ENCODE measurements at places on chromosomes 11 and 22.

DNA sequence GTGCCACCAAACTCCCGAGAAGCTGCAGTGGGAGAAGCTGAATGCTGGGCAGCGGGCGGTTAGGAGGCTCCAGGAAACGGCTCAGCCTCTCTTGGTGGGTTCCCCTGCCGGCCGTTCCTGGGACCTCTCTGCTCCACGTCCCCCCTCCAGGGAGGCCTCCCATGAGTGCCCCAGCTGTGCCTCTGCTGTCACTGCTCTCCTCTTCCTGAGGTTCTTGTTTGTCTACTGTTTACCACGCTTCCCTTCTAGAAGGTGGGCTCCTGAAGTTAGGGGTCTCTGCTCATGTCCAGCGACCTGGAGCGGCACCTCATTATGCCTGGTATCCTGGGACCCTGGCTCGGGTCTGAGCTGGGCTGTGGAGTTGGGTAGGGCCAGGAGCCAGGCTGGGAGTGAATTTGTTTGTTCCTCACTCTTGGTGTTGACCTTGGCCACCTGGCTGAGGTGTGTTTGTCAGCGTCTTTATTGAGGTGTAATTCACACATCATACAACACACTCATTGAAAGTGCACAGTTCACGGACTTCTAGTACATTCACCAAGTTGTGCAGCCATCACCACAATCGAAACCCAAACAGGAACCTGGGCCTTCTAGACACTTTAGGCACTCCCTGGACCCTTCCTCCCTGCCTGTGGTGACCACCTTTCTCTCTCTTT lies 37.8 kb upstream of the GRAMD4 start:
- no peak for DNase-seq

DNA sequence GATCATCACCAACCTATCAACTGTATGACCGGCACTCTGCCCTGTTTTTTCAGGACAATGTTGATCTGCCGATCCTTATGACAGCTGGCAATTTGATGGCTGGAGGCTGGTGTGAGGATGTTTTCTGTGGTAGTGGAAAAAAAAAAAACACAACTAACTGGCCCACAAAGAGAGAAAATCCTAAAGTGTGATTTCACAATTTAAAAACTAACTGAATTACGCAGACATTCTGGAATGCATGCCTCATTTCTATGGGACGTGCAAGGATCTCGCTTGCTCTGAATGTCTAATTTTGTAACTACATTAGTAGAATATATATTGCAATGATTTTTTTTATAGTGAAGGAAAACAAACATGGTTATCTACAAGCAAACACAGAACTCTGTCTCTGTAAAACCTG lies 590.5 kb downstream of the ETS1 start:
- DNase-seq = no peak

DNA sequence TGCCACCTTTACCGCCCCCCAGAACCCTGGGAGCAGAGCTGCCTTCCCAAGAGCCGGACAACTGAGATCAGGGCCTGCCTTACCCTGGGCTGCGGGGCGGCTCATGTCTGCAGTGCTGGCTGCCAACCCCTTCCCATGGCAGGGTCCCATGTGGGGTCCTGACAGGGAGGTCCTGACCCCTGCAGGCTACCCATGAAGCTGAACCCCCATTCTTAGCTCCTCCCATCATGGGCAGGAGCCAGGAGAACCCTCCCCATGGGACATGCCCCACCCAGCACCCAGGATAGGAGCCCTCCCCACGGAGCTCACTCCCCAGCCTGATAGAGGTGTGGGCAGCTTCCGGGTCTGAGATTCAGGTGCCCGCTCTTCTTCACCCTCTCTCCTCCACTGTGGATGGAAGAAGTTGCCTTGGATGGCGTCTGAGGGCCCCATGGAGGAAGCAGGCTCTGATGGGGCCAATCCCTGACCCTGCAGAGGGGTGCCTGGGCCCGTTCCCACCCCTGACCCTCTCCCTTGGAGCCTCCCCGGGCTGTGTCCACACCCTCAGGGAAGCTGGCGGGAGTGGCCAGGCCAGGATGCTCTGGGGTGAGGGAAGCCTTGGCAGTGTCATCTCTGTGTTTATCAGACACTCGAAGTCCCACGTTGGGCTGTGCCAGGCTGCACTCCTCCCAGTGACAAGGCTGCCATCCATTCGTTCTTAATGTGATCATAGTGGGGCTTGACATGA lies 1508.2 kb downstream of the BRD1 start:
- no peak for DNase-seq

- DNase-seq = peak; percentile 75
These were observed 10.0 kb upstream of the MFRP start for GRCh38 chr11:119356349-119357031.

- no peak for DNase-seq
These were observed 143.9 kb downstream of the INSC start for GRCh38 chr11:15258433-15259165.

GRCh38 chr11:59879567-59879966 lies 985 bp downstream of the OOSP3 start:
- DNase-seq = no peak

DNA sequence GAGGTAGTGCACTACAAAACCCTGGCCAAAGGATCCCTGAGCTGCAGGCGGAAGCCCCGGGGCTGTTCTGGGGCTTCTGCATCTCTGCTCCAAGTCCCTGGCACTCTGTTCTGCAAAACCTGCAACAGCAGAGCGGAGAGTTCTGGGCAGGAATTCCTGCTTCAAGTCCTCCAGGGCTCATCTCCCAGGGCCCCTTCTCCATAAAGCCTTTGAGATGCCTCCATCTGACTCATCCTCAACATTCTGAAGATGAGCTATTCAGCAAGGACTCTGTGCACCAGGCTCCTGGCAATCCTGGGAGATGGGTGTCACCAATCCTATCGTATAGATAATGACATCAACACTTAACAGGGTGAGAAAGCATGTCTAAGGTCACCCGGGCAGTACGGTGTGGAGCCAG lies 19.3 kb downstream of the SYN3 start:
- DNase-seq = no peak

DNA sequence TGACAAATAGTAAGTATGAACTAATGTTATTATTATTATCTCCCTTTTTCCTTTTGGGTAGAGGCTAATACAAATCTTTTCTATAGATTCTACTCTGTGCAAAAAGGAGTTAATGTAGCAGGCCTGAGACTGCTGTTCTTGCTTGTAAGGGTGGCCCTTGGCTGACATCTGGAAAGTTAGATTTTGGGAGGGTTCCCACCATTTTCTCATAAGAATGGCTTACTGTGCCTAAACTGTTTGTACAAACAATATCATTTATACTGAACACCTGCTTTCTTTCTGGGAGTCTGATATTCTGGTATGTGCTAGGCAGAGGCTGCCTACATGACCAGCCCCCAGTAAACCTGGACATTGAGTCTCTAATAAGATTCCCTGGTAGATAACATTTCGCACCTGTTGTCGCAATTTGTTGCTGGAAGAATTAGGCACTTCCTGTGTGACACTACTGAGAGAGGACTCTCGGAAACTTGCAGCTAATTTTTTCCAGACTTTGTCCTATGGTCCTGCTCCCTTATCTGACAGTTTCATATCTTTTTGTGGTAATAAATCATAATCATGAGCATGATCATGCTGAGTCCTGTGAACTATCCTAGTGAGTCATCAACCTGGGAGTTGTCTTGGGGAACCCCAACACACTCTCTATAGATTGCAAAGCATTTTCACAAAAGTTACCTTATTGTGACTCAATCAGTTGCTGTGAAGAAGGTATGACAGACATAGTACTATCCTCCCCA lies 257.7 kb upstream of the CCDC90B start:
- no peak for DNase-seq

- no peak for DNase-seq
These were observed 3.3 kb downstream of the SERPINH1 start for GRCh38 chr11:75565221-75565814.

DNA sequence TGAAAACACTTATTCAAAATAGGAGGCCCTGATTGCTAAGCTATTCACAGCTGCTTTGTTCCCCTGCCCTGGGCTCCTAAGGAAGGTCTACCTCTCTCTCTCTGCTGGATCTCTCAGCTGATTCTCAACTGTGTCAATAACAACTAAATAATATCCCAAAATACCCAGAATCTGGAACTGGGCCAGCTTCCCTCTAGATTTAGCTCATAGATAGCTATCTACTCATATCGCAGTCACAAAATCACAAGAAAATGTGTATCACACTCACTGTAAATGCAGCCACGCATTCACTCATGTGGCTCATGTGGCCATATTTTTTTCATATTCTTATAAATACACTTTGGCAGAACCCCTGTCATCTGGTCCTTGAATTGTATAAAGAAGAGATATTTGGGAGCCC lies 555.1 kb downstream of the OPCML start:
- no peak for DNase-seq

DNA sequence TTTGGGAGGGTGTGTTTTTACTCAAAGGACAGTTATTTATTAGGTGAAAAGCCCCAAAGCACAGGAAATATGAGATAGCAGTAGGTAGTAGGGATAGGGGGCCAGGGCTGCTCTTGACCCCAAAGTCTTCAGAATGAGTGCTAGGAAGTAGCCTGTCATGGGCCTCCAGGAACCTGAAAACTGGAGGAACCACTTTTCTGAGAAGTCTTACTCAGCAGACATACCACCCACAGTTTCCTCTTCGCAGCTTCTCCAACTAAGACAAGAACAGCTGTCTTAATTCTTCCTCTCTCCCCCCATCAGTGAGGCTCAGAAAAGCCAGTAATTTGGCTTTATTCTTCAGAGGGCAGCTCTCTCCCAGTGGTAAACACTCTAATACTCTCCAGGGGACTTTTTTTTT lies 84.0 kb upstream of the CTSC start:
- peak; percentile 80 for DNase-seq

DNA sequence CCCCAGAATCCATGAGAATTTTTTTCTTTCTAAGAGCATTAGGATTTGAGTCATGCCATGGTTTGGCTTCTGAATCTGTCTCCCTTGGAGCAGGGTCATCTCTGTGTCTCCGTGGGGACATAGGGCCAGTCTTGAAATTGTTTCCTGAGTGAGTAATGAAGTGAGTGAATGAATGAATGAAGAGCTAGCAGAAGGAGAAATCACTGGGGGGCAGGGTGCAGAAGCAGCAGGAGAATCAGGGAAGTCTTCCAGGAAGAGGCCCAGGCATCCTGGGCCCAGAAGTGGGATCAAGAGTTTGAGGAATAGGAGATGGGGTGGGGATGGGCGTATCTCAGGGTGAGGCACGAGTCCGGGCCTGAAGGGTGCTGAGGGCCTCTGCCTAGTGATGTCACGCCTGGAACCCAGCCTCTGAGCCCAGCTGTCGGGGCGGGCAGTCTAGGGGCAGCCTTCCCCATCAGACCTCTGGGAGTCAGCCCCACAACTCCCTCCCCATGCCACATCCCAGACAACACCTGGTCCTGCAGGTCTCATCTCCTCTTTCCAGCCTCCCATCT lies 12.5 kb upstream of the MGAT3 start:
- DNase-seq = no peak

GRCh38 chr22:39655831-39656230 lies 85.3 kb downstream of the CACNA1I start:
- no peak for DNase-seq

- no peak for DNase-seq
These were observed 12.6 kb upstream of the GLYATL1 start for GRCh38 chr11:58926695-58927094.

DNA sequence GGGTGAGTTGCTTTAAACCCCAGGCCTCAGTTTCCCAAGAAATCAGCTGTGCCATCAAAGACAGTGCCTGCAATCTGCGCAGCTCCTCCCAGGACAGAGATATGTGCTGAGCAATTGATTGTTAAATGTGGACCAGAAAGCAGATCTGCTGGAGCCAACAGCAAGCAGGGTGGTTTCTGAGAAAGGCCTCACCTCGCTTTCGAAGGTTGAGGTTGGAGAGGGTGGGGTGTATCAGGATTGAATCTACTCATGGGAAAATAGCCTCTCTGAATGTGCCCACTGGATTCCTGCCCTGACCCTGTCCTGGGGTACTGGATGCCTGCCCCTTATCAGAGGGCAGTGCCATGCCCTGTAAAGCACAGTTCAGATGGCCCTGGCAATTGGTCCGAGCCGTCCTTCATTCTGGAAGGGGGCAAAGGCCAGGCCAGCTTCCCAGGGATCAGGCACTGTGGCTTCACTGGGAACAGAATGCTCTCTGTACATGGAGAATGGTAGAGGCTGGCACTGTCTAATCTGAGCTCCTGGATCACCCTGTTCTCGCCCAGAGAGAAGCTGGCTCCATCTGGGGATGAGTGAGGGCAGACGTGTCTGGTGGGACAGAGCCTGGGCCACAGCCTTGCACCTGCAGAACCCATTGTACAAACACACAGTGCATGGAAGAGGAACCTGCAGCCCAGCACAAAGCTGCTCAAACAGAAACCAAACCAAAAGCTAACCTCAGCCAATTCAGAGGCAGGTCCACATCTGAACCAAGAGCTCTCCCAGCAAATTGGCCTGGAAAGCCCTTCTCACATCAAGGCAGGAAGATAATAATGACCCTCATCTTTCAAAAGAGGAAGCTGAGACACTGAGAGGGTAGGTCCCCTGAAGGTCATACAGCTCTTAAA lies 15.2 kb downstream of the DHCR7 start:
- DNase-seq = no peak

DNA sequence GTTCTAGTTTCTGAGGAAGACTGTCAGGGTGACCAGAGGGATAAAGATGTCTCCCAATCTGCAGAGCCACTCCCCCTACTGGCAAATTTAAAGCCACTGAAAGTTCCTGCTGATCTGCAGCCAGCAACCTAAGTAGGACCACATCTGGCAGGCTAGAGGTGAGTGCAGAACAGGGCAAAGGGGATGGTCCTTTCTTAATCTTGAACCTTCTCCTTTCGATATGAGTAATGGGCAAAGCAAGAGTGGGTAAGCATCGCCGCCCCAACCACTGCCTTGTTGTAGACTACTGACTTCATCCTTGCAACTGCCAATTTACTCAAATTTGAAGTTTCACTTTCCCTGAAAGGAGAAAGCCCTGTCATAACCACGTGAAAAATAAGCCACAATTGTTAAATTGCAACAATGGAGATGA lies 30.7 kb downstream of the SCUBE2 start:
- peak; percentile 51 for DNase-seq

All from MM.1S (cell line).